ENCODE measurements at places on chromosomes 13 and 19.

- DNase-seq = peak; percentile 98
Measured at GRCh38 chr19:33819880-33820781, 23.5 kb downstream of the KCTD15 start.

- DNase-seq = no peak
Measured at GRCh38 chr19:2455851-2456570, 748 bp downstream of the LMNB2 start.

GRCh38 chr13:113448885-113449692 lies 4.2 kb downstream of the ADPRHL1 start:
- peak; percentile 97 for DNase-seq

GRCh38 chr19:1672038-1672768 lies 19.8 kb upstream of the TCF3 start:
- DNase-seq = no peak

DNA sequence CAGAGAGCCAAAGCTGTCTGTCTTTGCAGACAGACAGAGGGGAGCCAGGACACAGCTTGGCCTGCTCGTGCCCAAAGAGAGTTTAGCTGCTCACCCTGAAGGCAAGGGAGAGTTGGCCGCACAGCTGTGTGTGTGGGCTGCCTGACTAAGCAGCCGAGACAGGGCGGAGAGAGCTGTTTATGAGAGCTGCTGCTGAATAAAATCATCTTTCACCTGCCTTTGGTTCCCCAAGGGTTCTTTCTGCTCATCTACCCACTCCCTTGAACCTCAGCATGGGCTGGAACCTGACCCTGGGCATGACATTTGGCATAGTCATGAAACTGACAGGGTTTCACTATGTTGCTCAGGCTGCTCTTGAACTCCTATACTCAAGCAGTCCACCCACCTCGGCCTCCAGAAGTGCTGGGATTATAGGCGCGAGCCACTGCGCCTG lies 98.2 kb downstream of the RBM26 start:
- DNase-seq = peak; percentile 7
